Activated naive CD4-positive, alpha-beta T cell treated with anti-CD3 and anti-CD28 coated beads for 36 hours (primary cell): ENCODE measurements at places on chromosomes 13 and 19. TPM values are rescaled to one million over a fixed set of nuclear protein-coding genes. Genes with fewer than 3 reads are reported as not detected.

Gene DCLK1
- not detected for total RNA-seq

GRCh38 chr13:59721926-59722910 lies 441.5 kb downstream of the DIAPH3 start:
- no peak overlapping the region for H3K4me3 ChIP-seq
- H3K36me3 ChIP-seq, result no peaks in the 10 kb centered on the region
- no peak overlapping the region for H3K27ac ChIP-seq
- DNase-seq, result peak; percentile 4
- H3K4me1 ChIP-seq, result peaks cover 10% of the 10 kb centered on the region

- H3K36me3 ChIP-seq, result peaks cover 14% of the 10 kb centered on the region
- peak overlapping the region; percentile 75 for H3K27ac ChIP-seq
- DNase-seq, result peak; percentile 68
- no peak overlapping the region for H3K4me3 ChIP-seq
These were observed 366.4 kb downstream of the KLF12 start for GRCh38 chr13:73767747-73768315.

DNA sequence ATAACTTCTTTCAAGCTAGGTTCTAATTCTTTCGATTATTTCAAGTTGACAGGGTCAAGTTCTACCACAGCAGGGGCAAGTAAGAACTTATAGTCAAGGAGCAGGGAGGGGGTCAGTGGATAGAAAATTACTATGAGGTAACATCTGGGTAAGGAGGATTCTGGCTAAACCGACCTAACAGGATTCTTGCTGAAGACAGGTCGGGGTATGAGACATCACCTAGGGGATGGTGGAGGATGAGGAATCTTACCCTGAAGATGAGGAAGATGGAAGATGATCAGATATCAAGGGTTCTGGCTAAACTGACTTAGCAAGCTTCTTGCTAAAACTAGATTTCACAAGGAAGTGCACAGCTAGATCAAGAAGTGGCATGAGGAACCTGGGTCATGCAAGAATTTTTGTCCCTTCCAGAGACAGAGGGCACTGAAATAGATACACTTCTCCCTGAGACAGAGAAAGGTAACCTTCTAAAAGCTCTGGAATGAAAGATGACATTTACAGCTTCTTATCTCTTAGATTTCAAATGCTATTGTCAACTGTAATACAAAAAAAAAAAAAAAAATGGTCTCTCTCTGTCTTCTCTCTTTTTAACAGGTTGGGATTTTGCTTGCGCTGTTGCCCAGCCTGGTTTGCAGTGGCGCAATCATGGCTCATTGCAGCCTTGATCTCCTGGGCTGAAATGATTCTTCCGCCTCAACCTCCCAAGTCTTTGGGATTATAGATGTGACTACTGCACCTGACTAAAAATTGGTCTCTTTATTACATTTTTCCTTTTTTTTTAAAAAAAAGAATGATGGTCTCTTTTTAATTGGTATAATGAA lies 9.6 kb upstream of the METTL21C start:
- no peak for DNase-seq
- peaks cover 2% of the 10 kb centered on the region for H3K27me3 ChIP-seq
- no peak overlapping the region for H3K4me3 ChIP-seq

DNA sequence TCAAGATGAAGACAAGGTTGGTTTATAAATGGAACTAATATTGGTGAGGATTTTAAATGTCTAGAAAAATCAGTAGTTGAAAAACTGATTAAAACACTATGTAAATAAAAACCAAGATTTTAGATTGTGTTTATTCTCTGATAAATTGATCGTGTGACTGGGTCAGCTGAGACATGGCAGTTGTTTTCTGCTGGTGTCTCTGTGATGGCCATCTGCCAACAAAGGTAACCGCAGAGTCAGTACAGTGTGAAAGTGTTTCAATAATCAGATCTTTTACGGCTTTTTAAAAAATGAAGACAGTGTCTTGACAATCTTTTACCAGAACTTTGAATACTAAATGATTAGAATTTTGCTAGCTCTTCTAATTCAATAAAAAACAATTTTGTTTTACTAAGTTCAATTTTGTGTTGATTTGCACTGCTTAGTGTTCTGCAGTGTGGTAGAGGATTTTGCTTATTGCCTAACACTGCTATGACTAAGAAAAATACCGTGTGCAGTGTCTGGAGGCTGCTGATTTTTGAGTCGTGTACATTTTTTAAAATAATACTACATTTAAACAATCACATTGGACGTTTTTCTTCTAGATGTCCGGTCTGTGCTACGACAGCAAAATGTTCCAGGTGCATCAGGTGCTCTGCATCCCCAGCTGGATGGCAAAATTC lies 32.7 kb upstream of the GPR183 start:
- peaks cover 22% of the 10 kb centered on the region for H3K36me3 ChIP-seq
- H3K27me3 ChIP-seq, result no peaks in the 10 kb centered on the region

GRCh38 chr19:33693678-33694077 lies 71.9 kb downstream of the CHST8 start:
- no peak overlapping the region for H3K4me3 ChIP-seq
- H3K27me3 ChIP-seq, result no peaks in the 10 kb centered on the region
- H3K27ac ChIP-seq, result no peak overlapping the region

- H3K27me3 ChIP-seq, result peaks cover 19% of the 10 kb centered on the region
- no peaks in the 10 kb centered on the region for H3K4me1 ChIP-seq
- DNase-seq, result no peak
- no peaks in the 10 kb centered on the region for H3K36me3 ChIP-seq
- H3K4me3 ChIP-seq, result no peak overlapping the region
These were observed 2.8 kb downstream of the RNF113B start for GRCh38 chr13:98174307-98174706.
